ENCODE measurements at places on chromosomes 3 and 15.

- DNase-seq: no peak
Observed at GRCh38 chr3:183306798-183307671, 54.0 kb downstream of the B3GNT5 start.

GRCh38 chr3:140225996-140226395, 291.0 kb downstream of the CLSTN2 start:
- DNase-seq: no peak

GRCh38 chr15:81886591-81886990, 159.2 kb downstream of the MEX3B start:
- DNase-seq: no peak

- DNase-seq: peak; percentile 18
Observed at GRCh38 chr3:171980578-171981270, 58.7 kb upstream of the FNDC3B start.

DNA sequence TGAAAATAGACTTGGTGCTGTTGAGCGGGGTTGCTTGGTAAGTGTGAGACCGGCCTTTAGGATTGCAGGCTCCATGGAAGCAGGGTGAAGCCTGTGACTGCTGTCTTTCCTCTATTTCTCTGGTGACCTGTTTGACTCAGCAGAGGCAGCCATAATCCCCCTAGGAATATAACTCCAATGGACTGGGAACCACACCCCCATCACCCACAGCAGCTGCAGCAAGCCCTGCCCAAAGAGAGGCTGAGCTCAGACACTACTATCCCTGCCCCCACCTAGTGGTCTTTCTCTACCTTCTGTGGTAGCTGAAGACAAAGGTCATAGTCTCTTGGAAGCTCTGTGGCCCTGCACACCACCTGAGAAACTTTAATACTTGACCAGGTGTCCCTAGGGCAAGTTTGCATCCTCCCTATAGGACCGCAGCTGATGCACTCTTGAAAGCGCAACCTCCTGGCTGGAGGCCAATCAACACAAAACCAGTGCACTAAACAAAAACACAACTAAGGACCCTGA, 133.6 kb upstream of the MRPL3 start:
- no peak for DNase-seq

DNA sequence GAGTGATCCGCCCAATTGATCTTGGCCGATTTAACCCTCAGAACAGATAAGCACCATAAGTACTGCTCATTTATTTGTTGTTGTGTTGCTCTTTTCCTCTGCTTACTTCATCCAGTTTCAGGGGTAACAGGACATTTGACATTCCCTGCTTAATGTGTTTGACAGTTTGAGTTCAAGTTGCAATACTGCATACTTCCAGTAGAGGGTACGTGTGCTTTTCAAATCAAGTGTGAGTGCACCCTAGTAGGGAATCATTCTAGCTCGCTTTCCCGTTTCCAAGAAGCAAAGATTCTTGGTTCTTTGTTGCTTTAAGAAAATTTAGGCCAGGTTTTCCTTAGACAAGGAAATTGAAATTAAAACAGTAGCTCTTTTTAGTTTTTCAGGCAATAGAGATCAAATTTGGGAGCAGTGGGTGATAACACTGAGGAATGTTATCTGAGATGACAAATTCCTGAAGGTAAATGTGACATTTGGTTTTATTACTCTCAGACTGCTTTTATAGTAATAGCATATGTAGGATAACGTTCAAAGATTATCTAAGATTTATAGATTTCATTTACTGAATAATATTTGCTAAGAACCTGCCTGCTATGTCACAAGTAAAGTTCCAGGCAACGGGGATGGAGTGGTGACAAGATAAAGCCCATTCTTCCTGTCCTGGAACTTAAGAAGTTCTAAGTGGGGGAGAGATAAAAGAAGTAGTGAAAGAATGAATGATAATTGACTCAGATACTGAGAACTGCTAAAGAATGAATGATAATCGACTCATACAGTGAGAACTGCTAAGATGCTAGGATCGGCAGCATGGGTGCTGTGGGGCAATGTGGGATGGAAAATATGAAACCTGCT, 73.3 kb downstream of the SYNPR start:
- peak; percentile 54 for DNase-seq

GRCh38 chr3:143850877-143851276, 2.6 kb upstream of the SLC9A9 start:
- DNase-seq: no peak
